ENCODE measurements at places on chromosomes 7 and 10.

GRCh38 chr7:30436046-30436445, 42.5 kb downstream of the NOD1 start:
- peak; percentile 76 for DNase-seq

GRCh38 chr10:11023009-11023953, 5.6 kb downstream of the CELF2 start:
- no peak for DNase-seq

DNA sequence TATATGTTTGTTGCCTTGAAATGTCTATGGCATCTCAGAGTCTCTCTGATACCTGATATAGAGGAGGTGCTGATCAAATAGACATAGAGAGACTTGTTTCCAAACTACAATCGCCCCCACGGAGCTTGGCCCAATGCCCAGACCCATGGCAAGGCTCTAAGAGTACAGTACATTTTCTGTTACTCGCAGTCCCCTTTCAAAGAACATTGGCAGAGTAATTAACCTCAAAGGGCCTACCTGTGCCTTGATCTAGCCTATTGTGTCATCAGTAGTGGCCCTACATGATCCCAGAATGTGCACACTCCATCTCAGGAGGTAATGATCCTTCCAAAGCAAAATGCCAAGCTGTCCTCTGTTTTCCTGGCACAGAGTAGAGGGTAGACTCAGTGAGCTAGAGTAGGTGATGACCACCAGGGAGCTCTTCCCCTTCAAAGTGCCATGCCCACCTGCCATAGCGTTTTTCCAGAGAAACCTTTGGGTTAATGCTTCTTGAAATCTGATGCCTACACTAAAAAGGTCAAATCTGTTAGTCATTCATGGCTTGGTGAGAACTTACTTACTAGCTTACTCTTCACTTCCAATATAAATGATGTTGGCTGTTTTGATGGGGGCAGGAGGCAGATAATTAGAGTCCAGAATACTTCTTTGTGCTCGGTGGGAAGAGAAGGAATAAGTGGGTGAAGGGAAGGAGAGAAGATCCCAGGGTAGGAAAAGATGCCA, 41.2 kb upstream of the ACSL5 start:
- no peak for DNase-seq

DNA sequence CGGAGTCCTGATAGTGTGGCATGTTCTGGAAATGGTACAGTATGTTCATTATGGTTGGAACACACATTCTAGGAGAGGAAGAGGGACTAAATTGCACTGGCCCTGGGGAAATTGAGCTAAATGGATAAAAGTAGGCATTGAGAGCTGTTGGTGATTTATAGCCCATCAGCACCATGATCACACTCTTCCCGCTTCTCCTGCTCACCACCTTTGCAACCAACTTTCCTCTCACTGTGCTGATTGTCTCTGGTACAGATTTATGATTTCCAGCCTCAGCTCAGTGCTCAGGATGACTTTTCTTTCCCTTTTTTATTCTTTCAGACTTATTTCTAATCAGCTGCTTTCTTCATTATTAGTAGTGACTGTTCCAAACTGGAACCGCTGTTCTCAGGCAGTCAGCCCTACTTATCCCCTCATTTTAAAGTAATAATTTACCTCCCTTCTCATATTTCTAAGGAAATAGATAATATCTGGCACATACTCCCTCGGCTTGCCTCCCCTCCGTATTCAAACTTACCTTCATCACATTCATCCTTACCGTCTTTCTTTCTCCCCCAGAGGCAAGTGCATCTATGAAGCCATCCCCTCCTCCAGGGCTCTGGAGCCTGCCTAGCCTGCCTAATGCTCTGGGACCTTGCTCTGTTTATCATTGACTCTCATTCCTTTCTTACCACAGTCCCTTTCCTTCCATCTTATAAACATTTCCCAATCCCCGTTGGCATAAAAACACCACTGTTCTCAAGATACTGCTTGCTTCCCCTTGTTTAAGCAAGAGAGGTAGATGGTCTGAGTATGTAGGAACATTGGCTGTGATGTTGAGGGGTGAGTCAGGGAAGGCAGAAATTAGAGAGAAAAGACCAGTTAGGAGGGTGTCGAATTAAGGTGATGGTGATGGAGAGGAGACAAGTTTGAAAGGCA, 51.6 kb upstream of the RPA3 start:
- no peak for DNase-seq

DNA sequence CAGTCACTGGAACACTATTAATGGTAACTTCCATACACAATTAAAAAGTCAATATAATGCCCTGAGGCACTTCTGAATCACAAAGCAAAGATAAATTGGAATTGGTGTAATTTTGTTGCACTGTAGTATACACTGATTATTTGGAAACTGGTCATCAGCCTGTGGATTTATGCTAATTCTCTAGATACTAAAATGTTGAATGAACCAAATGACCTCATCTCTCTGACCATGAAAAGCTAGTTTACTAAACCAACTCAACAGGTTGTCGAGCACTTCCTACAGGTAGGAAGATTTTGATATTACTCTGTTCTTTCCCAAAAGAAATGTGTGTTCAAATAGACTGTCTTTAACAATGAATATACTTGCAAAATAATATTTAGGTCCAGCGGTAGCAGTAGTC, 5.3 kb downstream of the NRP1 start:
- DNase-seq = no peak

- DNase-seq = no peak
Observed at GRCh38 chr10:11560076-11560709, 51.3 kb downstream of the USP6NL start.

- DNase-seq = no peak
Observed at GRCh38 chr7:1941464-1942242, 271.6 kb downstream of the ELFN1 start.

- DNase-seq = no peak
Observed at GRCh38 chr10:43074409-43074808, 2.5 kb upstream of the RET start.

DNA sequence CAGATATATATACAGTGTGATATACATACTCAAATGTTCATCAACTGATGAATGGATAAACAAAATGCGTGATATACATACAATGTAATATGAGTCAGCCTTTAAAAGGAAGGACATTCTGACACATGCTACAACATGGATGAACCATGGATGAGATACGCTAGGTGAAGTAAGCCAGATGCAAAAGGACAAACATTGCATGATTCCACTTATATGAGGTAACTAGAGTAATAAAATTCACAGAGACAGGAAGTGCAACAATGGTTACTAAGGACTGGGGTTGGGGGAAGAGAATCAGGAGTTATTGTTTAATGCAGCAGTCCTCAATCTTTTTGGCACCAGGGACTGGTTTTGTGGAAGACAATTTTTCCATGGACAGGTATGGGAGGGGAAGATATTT, 47.3 kb upstream of the PIK3AP1 start:
- DNase-seq = no peak

DNA sequence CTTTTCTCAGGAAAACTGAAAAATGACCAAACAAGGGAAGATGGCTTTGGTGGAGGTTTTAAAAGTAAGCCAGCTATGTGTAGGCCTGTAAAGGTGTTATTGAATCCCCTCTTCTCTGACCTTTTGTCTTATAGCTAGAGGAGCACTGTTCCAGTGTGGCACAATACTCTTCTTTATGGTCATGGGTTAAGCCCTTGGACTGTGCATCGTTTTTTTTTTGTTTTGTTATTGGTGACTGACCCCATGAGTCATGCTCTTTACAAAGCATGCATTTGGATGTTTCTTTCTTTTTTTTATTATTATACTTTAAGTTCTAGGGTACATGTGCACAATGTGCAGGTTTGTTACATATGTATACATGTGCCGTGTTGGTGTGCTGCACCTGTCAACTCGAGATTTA, 19.6 kb upstream of the FAM25A start:
- DNase-seq = no peak

- peak; percentile 89 for DNase-seq
Observed at GRCh38 chr10:68600041-68600778, 40.1 kb downstream of the TET1 start.

- DNase-seq = peak; percentile 73
Observed at GRCh38 chr7:45657136-45657889, 83.1 kb downstream of the ADCY1 start.

DNA sequence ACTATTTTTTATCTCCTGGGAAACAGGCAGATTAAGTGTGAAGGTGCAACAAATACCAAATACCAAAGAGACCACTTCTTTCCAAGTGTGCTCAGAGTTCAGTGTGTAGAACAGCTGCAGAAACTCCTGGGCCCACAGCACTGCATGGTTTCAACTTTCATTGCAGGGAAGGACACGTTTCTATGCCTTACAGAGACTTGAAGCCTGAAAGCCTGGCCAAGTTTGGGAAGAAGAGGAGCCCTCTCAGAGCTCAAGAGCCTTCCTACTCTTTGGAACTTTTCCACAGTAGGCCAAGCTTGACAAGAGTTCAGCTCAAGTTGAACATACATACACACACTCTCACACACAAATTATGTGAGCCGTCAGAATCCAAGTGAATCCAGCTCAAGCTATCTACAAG, 2.5 kb downstream of the HOXA4 start:
- no peak for DNase-seq

DNA sequence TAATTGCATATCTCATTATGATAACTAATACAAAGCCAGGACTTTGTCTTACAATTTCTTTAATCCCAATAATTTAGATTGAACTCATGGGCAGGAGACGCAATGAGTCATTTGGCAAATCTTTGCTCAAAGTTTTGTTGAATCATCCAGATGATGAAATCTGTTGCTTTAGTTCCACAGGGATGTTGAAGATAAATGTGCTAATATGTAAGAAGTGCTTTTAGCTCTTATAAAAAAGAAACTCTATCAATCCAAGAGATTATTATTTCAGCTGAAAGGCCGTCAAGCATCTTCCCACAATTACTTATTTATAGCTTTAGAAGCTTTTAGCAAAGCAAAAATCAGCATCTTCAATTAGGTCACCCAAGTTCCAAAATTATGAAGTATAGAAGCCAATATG, 36.8 kb upstream of the ANK3 start:
- no peak for DNase-seq

- DNase-seq = no peak
Observed at GRCh38 chr10:86177537-86178155, 188.9 kb downstream of the GRID1 start.

- no peak for DNase-seq
Observed at GRCh38 chr7:48759431-48760080, 164.8 kb upstream of the CDC14C start.

DNA sequence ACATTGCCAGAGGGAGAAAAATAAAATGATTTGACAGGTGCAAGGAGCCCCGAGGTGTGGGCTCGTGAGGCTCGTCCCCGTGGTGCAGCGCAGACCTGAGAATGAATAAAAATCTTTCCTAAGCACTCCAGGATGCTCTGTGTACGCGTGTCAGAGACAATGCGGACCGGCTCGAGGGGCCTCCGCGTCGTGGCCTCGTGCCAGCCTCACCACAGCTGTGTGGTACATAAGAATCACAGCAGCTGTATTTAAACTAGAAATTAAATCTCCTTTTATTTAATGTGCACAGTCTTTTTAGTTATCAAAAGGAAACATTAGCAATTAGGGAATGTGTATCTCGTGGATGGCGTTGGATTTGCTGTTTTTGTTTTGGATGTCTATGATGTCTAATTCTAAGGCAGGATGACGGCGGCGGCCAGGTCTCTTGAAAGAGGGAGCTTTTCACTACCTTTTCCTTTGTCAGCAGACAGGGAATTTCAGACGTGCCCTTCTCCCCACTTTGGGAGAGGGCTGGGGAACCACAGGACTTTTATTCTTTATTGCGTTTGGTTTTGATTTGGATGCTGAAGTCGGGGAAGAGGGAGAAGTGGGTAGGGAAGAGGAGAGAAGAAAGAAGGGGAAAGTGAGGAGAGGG, 365.3 kb upstream of the SHH start:
- DNase-seq = peak; percentile 65

DNA sequence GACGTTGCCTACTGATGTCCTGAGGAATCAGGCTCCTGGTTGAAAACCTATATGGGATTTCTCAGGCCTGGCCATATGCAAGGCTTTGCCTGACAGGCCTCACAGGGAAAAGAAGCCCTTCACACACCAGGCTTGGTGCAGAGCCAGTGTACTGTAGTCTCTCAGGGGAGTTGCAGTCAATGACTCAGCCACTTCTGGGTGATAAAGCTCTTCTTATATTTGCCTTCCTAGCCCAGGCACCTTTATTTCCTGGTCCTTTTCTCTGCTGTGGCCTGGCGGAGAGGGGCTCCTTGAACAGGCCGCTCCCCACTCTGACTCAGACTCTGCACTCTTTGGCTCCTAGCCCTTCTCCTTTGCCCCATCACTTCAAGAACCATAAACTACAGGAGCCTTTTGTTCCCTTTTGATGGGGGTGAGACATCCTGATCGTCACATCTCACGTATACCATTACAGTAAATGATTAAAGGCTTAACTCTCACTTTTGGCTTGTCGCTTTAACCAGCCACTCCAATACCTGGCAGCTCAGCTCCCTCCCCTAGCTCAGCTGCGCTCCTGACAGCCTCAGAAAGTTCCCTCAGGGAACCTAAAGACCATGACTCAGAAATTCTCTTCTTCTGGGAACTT, 33.5 kb downstream of the DPY19L1 start:
- no peak for DNase-seq

DNA sequence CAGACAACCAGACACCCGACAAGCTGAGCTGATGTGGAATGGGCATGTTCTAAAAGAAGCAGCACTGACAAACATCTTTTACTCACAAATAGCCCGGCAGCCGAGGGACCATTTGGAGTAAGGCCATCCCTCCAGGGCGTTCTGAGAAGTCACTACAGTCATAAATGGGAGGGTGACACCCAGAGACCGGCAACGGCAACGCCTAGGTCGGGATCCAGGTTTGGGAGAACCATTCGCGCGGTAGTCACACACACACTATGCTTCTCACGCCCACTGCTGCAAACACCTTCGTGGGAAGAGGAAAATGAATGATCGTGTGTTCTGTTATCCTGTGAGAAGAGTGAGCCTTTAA, 9.8 kb downstream of the TNS3 start:
- no peak for DNase-seq

GRCh38 chr7:85462671-85463070, 275.8 kb upstream of the SEMA3D start:
- no peak for DNase-seq

- no peak for DNase-seq
Observed at GRCh38 chr7:1681581-1681980, 11.5 kb downstream of the ELFN1 start.

DNA sequence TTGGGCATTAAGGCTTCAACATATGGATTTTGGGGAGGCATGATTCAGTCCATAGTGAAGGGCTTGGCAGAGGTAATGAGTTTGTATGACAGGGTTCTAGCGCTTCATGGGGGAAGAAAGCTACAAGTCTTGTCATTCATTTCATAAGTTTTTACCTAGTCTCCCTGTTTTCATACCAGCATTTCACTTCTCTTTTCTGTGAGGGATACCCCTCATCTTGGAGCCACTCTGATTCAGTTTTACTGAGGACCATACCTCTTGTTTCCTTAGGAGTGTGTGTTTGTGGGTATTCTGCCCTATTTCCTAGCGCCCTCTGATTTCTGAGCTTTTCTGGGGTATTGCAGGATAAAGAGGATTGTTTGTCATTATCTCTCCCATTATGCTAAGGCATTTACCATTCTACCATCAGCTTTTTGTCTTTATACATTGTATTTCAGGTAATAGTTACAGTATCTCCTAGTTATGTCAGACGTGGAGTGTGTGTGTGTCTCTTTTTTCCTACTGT, 6.8 kb downstream of the RSBN1L start:
- DNase-seq = no peak
